ENCODE measurements at places on chromosomes 6 and 20.

DNA sequence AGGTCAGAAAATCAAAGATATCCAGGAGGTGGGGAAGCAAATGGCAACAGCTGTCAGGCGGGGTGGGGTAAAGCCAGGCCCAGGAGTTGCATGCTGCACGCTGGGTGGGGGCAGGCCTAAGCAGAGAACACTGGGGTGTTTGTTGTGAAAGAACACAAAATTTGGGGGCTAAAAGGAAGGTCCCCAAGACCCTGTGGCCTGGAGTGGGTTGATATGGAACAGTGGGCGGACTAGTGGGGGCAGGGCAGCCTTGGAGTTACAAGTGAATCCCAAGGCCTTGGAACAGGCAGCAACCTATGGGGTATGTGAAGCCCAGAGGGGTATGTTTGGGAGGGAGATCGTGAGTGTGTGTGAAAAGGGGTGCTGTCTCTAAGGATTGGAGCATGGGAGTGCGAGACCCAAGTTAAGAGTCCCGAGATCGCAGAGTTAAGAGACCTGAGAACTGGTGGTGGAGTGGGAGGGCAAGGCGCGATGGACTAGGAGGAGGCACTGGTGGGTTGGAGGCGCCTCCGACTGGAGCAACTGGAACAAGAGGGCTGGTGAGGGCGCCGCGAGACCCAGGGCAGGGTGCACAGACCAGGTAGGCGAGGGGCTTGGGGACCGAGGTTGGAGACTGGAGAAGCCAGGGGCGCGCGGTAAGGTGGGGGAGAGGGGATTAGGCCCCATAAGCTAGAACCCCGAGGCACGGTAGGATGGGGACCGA is 658 bp downstream of the CUL7 start:
- no peak for DNase-seq

DNA sequence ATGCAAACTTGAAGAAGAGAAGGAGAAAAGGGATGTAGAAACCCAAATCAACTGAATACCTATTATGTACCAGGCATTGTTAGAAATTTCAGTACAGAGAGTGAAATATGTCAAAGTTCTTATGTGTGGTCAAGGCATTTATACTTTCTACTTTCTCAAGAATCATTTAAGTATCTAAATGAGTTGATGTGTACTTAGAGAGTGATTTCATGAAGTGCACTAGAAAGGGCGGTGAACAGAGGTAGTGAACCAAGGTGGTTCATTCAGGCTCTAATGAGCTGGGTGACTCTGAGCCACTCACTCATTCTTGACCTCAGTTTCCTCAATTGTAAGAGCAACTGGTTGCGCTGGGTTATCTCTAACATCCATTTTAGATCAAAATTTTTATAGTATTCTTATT is 3.3 kb downstream of the PDE7B start:
- DNase-seq = no peak

DNA sequence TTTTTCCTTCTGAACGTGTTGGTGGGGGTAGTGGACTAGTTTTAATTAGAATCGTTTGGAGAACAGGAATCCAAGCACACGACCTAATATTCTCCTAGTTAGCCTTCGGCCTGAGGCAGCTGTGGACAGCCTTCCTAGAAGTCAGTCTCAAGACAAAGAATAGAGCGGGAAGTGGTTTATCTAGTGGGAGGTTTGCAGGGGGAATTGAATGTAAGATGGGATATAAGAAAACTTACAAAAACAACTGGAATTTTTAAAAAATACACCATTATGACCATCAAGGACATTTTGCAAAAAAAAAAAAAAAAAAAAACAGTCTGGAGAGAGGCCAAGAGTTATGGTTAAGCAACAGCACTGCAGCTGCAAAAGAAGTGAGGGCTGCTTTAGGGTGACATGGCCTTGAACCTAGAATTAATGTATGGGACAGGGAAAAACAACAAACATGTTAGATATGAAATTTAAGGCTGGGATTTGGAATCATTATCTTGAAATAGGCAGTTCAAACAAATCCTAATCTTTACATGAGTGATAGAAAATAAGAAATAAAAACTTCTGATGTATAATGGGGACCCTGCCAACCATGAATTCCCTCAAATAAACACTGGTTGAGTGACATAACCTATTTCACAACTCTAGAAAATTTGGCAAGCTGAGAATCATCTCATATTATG is 40.2 kb downstream of the PLAGL1 start:
- DNase-seq = peak; percentile 79

- peak; percentile 41 for DNase-seq
Measured at GRCh38 chr20:3710703-3711483, 1.5 kb downstream of the SIGLEC1 start.

DNA sequence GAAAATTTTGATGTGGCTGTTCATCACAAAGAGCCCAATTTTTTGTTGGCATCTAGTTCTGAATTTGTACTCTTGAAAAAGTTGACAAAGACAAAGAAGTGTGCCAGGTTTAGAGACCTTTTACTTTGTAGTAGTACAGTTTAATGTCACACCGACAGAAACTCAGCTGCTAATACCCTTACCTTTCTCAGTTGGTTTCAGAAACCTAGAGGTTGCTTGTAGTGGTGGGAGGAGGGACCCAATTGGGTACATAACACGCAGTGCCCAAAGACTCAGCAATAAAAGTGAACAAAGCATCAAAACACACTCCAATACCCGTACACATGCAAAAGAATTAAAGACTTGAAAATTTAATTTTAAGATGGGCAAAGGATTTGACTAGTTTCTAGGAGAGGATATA is 203.7 kb downstream of the CDKAL1 start:
- DNase-seq = no peak

- no peak for DNase-seq
Measured at GRCh38 chr6:53045891-53046673, 19.1 kb upstream of the FBXO9 start.

- DNase-seq = no peak
Measured at GRCh38 chr6:8639928-8640649, 204.7 kb upstream of the SLC35B3 start.

DNA sequence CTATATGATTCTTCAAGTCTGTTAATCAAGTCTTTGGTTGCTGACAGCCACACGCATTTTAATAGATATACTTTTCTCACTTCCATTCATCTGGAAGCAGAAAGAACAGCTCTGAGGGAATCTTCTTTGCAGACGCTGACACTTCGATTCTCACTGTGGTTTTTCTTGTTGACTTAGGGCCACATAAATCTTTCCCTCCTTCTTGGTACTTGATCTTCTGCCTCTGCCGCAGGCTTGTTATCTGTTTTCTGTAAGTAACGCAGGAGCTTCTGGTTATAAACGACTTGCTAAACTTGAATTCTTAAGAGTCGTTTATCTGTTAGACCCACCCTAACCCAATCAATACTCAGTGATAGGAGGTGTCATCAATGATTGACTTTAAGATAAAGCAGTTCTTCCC is 268.8 kb upstream of the SULF2 start:
- no peak for DNase-seq

GRCh38 chr6:150800674-150801314 is 64.7 kb upstream of the MTHFD1L start:
- DNase-seq = peak; percentile 98

- no peak for DNase-seq
Measured at GRCh38 chr6:128208078-128208477, 307.2 kb upstream of the THEMIS start.

DNA sequence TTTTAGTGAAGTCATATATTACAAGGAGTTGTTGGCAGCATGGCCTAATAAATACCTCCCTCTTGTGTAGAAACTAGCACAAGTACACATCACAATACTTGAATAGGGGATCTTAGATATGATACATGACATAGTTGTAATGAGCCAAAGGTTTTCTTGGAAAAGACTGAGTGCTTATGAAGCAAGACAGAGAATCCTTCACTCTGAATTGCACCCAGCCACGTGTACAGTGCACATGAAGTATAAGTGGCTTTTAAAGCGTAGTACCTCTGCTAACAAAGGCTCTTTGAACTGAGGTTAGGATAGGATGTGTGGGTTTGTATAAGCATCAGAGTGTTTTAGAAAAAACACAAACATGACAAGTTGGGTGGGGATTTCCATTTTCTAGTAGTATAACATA is 145.5 kb upstream of the STMND1 start:
- peak; percentile 53 for DNase-seq

DNA sequence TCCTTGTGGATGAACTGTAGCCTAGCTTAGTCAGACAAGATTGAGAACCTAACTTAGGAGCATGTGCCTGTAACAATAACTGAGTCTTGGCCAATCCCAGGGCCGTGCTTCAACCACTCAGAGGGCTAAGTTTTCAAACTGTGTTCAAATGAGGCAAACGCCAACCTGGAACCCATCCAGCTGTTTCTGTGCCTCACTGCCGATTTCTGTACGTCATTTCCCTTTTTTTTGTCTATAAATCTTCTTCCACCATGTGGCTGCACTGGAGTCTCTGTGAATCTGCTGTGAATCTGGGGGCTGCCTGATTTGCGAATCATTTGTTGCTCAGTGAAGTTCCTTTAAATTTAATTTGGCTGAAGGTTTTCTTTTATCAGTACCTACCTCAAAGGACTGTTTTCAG is 115.0 kb upstream of the CHD6 start:
- DNase-seq = no peak

DNA sequence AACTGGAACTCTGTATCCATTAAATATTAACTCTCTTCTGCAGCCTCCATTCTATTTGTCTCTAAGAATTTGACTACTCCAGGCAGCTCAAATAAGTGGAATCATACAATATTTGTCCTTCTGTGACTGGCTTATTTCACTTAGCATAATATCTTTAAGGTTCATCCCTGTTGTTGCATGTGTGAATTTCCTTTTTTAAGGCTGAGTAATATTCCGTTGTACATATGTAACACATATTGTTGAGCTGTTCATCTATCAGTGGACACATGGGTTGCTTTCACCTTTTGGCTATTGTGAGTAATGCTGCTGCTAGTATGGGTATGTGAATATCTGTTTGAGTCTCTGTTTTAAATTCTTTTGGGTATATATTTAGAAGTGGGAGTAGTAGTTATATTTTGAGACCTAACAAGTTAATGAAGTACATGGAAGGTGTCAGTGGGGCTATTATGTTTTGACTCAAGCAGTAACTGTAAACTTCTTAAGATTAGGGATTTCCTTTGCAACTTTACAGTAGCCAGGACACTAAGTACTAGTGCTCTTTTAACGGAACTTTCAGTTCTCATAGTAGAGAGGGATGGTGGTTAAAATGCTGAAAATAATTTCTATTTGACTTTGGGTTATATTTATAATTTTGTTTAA is 29.7 kb upstream of the TMEM217 start:
- no peak for DNase-seq

- no peak for DNase-seq
Measured at GRCh38 chr6:76552268-76552667, 479.8 kb upstream of the IMPG1 start.

GRCh38 chr20:50271176-50271575 is 80.5 kb downstream of the CEBPB start:
- DNase-seq = no peak

DNA sequence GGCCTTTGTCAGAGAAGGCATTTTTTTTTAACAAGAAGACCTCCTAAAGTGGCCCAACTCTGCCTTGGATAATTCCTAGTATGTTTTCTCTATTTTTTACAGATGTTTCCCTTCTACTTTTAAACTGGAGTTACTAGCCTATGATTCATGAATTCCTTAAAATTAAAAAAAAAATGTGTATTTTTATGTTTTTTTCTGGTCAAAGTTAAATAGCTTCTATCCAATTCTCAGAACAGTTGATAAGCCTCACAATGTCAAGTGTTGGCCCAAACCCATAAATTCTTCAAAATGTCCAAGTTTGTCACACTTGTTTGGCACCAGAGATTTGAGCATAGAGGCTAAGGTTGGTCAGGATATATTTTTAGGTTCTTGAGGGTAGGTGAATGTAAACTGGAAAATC is 64.0 kb downstream of the JAG1 start:
- DNase-seq = no peak

- DNase-seq = no peak
Measured at GRCh38 chr20:35796571-35796970, 24.8 kb downstream of the PHF20 start.

- DNase-seq = no peak
Measured at GRCh38 chr6:141290941-141291721, 841.6 kb upstream of the GJE1 start.

DNA sequence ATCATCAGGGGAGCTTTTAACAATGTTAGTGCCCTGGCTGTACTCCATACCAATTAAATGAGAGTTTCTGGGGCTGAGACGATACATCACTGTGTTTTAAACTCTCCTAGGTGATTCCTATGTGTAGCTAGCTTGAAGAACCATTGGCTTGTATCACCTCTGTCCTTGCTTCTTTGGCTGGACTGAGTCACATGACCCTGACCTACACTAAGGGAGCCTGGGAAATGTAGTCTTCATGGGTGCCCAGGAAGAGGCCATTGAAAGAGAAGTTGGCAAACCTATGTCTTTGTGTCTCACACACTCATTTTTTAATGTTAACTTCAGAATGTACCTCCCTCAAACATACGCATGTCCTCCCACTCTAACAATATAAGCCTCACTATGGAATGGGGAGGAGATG is 506.6 kb downstream of the DHX35 start:
- DNase-seq = no peak

DNA sequence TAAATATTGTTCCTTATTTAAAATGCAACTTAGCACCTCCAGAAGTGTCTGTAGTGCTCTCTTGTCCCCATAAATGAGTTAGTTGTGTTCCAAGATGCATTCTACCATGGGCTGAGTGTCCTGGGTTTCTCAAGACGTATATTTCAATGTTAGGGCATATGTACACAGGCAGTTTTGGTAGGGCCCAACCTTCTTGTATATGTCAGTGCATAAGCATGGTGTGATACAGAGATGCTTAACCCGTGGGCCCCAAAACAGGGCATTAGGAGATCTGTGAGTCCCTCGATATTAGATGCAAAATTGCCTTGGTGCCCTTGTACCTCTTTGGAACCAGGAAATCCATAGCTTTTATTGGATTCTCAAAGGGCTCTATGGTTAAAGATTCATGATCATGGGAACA is 91.5 kb upstream of the HIVEP1 start:
- no peak for DNase-seq

DNA sequence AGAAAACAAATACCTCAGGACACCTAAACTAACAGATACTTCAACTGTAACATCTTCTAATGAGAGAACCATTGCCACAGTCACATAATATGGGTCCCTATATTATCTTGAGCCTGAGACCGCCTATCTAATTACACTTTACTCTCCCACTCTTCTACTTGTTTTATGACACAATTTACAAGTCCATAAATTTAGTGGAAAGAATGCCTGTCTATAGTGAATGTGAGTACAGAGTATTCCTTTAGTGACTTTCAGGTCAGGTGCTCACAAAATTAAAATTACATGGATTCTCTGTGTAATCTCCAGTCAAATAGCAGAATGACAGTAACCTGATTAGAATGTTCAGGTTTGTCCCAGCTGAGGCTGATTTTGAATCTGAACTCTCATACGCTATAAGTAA is 624.1 kb downstream of the PKHD1 start:
- DNase-seq = no peak

GRCh38 chr20:21361266-21361665 is 36.1 kb downstream of the NKX2-4 start:
- no peak for DNase-seq
